ENCODE measurements at places on chromosomes 13 and 19.

- no peak for DNase-seq
Measured at GRCh38 chr13:37701306-37701705, 102.7 kb upstream of the POSTN start.

DNA sequence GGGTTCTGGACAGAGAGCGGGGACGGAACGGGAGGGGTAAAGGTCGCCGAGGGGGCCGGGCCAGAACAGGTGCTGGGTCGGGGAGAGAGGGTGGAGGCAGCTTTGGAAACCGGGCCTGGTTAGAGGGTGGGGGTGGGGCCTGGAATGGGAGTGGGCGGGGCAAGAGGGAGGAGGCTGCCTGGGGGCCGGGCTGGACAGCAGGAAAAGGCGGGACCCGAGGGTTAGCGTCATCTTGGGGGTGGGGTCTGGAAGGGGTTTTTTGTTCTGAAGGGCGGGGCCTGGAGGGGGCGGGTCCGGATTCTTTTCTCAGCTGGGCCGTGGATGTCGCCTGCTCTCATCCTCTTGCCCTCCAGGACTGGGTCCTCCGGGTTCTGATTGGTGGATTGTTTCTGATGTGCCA lies 4.3 kb upstream of the ZNF813 start:
- no peak for DNase-seq

- no peak for DNase-seq
Measured at GRCh38 chr13:25300861-25301346, 521 bp upstream of the NUP58 start.

DNA sequence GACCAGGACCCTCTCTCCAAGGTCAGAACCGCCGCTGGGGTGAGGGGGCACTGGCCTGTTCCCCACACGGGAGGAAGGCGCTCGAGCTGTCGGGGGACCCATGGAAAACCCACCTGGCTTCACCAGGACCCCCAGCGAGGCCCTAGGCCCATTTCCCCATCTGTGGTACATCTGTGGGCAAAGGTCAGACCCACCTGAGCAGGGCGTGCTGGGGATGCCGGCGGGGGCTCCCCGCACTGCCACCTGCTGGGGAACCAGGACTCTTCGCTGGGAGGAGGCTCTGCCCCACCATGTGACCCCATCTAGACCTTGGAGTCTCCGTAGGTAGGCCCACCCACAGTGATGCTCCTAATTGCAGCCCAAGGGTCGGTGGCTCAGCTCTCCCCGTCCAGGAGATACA lies 511 bp downstream of the WDR88 start:
- no peak for DNase-seq

DNA sequence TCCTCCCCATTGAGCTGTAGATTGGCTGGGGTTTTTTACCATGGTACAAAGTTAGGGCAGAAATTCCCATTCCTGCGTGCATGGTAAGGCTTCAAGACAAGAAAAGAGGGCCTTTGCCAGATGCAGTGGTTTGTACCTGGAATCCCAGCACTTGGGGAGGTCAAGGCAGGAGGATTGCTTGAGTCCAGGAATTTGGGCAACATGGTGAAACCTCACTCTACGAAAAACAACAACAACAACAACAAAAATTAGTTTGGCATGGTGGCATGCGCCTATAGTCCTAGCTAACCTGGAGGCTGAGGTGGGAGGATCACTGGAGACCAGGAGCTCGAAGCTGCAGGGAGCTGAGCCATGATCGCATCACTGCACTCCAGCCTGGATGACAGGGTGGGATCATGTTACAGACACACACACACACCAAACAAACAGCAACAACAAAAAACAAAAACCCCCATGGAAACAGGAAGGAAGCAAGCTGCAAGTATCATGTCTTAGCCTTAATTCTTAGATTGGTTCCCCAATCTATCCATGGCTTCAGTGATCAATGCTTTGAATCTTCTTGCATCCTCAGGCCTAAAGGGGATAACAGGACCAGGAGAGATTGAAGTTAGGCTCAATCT lies 5.5 kb upstream of the WTIP start:
- no peak for DNase-seq

DNA sequence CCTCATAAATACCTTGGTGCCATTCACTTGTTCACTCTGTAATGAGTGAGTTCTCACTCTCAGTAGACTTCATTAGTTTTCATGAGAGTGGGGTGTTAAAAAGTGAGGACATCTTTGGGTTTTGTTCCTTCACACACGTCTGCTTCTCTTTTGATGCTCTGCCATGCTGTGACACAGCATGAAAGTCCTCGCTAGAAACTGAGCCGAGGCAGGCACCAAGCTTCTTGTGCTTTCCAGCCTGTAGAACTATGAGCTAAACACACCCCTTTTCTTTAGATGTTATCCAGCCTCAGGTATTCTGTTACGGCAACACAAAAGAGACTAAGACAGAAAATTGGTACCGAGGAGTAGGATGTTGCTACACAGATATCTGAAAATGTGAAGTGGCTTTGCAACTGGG lies 43.7 kb downstream of the ALOX5AP start:
- no peak for DNase-seq

- DNase-seq, result no peak
Measured at GRCh38 chr19:7500811-7501450, 12.1 kb upstream of the PEX11G start.

DNA sequence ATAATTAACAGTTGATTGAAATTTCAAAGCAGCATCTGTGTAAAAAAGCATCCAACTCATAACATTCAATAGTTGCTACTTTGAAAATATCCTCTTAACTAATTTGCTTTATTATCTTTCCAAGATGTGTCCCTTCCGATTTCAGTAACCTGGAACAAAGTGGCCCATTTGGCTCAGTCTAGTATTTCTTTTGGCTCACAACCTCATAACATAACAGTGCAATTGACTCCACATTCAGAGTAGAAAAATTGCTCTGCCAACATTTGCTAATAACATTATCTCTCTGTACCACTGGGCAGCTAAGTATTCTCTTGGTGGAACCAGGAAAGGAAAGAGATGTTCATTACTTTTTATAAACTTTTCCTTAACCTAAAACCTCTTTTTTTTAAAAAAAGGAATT lies 571.1 kb upstream of the ARGLU1 start:
- DNase-seq, result no peak

DNA sequence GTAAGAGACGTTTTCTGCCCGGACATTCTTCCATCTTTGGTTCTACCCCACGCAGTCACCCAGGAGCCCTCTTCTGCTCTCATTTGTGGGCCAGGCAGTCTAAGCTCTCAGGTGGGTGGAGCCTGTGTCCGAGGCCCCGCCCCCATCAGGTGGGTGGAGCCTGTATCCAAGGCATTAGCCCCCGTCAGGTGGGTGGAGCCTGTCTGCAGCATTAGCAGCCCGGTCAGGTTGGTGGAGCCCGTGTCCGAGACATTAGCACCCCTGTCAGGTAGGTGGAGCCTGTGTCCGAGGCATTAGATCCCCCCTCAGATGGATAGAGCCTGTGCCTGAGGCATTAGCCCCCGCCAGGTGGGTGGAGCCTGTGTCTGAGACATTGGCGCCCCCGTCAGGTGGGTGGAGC lies 45.5 kb upstream of the C13orf46 start:
- DNase-seq, result no peak

DNA sequence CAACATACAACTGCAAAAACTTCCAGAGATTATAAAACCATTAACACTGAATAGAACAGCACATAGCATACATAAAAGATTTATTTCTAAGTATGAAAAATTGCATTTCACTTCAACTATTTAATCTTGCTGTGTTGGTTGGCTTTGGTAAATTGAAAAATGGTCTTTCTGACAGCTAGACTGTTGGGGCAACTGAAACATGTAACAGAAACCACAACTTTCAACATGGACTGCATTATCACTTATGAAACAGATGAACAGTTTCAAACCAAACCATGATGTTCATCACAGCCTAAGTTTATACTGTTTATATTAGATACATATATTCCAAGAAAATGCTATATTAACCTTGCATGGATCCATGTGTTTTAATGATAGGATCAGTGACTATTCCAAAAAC lies 324.1 kb upstream of the PCDH9 start:
- DNase-seq, result no peak

GRCh38 chr19:35300339-35300649 lies 8.3 kb downstream of the MAG start:
- no peak for DNase-seq

All from stimulated activated CD8-positive, alpha-beta memory T cell treated with anti-CD3 and anti-CD28 coated beads, Interleukin-4, amount 100 ng/mL, for 1 hour (primary cell).